Tongue (tissue), 3 donors: ENCODE measurements at places on chromosomes 2 and 18.

DNA sequence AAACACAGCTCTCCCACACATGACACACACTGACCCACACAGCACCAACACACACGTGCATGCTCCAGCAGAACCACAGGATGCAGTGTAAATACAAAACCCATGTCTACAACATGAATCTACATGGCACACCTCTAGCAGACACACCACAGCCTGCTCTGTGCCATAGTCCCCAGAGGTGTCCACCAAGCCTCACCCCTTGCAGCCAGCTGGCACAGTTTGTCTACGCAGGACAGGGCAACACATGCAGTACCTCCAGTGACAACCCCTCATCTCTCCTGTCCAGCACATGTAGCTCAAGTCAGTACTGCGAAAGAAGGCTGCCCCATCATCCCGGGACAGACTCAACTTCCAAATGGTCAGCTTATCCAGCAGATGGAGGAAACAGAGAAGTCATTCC, 18.9 kb downstream of the CELF4 start:
- no peak for DNase-seq

GRCh38 chr2:222034058-222034457, 264.7 kb downstream of the PAX3 start:
- DNase-seq = no peak

- DNase-seq = no peak
These were observed 67.7 kb downstream of the DNMT3A start for GRCh38 chr2:25273985-25274535.

DNA sequence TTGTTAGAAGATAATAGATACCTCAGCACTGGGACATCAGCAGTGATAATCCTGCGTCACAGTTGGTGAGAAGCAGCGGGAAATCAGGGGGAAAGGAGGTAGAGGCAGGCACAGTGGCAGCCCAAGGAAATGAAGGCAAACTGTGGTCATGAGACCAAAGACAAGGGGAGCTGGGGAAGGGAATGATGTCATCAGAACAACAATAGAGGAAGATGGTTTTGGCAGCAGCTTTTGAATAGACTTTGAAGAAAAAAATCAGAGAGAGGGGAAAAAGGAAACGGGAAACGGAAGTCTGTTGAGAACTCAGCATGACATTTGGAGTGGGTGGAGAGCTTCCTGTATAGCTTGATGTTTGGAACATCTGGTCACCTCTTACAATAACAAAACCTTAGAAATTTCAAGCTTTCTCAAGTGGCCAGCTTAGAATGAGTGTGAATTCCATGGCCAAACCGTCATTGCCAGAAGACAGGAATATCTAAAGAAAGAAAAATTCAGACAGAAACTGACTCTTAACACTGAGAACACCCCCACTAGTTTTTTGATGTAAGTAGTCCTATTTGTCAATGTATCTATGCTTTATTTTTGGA, 18.4 kb upstream of the YES1 start:
- peak; percentile 40 for DNase-seq

DNA sequence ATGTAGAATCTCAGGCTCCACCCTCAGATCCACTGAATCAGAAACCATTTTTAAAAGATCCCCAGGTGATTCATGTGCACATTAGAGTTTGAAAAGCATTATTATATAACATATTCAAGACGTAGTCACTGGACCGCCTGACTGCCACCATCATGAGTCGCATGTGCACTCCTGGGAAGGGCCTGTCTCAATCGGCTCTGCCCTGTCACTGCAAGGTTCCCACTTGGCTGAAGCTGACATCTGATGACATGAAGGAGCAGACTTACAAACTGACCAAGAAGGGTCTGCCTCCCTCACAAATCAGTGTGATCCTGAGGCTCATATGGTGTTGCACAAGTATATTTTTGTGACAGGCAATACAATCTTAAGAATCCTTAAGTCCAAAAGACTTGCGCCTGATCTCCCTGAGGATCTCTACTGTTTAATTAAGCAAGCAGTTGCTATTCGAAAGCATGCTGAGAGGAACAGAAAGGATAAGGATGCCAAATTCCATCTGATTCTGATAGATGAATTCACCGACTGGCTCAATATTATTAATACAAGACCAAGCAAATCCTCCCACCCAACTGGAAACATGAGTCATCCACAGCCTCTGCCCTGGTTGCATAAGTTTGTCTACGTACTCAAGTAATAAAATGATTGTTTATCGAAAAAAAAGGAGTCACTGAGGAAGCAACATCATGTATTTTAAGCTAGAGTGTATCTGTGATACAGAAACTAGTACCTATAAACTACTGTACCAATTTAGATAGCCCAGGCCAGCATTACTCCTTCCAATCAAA, 26.2 kb downstream of the ATAD2B start:
- no peak for DNase-seq
